ENCODE measurements at places on chromosomes 3 and 15.

DNA sequence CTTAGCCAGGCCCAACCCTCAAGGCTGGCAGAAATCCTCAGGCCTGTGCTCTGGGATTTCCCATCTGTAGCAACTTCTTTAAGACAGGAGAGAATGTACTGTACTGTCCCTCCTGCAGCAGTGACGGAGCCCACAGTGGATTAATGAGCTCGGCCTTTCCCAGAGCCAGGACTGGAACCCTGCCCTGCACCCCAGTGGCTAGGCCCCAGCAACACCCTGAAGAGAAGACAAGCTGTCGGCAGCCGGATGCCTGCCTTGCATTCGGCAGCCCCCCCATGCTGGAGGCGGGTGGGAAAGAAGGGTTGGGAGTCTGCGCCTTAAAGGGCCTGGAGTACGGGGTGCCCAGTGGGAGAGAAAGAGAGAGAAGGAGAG is 32.0 kb downstream of the KLHL25 start:
- DNase-seq, result no peak

- DNase-seq, result no peak
These were observed 51.2 kb downstream of the NEK11 start for GRCh38 chr3:131077904-131078303.

DNA sequence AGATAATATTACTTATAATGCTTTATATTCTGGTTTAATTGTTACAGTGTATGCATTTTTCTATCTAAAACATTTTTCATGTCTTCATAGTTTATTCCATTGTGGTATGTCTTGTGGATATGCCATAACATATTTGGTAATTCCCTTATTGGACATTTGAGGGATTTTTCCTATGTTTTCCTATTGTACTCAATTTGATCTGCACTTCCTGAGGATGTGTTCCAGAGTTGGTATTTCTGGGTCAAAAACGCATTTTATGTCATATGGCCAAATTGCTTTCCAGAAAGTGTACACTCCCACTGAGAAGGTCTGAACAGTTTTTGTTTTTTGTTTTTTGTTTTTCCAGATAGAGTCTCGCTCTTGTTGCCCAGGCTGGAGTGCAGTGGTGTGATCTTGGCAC is 6.8 kb downstream of the ARL8B start:
- DNase-seq, result no peak

GRCh38 chr15:62867844-62868243 is 174.7 kb upstream of the TPM1 start:
- no peak for DNase-seq

DNA sequence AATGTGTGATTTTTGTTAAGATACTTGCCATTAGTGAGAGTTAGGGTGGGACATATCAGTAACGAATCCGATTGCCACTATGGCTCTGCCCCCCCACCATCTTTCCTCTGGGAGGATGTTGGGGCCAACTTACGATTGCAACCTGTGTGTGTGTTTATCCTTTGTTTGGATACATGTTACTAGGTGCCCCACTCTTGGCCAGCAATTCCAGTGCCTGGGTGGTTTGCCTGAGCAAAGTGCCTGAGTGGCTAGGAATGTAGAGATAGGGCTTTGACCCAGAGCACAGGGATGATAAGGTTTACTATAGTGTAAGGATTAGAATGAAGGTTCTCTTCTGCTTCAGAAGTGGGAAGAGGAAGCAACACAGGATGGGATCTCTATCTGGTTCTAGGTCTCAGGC is 231.8 kb downstream of the TP63 start:
- DNase-seq, result no peak

DNA sequence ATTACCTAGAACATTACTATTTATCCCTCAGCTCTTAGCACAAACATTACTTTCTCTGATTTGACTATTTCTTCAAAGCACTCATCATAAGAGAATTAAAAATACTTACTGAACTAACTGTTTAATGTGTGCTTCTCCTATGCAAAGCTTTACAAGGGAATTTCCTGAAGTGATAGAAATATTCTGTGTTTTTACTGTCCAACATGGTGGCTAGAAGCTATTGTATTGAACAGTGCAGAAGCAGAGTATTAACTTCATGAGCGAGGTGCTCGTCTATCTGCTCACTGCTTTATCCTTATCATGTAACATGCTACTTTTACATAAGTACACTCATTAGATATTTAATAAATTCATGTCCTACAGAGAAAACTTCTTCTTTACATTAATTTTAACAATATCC is 239.1 kb downstream of the ISL2 start:
- no peak for DNase-seq

GRCh38 chr3:10286596-10287295 is 6.0 kb downstream of the GHRL start:
- peak; percentile 53 for DNase-seq

- no peak for DNase-seq
These were observed 141.7 kb upstream of the IQSEC1 start for GRCh38 chr3:13214847-13215472.

- no peak for DNase-seq
These were observed 42.1 kb upstream of the TSPAN3 start for GRCh38 chr15:77112838-77113504.

GRCh38 chr3:58206406-58207011 is 4.3 kb downstream of the DNASE1L3 start:
- DNase-seq, result no peak

DNA sequence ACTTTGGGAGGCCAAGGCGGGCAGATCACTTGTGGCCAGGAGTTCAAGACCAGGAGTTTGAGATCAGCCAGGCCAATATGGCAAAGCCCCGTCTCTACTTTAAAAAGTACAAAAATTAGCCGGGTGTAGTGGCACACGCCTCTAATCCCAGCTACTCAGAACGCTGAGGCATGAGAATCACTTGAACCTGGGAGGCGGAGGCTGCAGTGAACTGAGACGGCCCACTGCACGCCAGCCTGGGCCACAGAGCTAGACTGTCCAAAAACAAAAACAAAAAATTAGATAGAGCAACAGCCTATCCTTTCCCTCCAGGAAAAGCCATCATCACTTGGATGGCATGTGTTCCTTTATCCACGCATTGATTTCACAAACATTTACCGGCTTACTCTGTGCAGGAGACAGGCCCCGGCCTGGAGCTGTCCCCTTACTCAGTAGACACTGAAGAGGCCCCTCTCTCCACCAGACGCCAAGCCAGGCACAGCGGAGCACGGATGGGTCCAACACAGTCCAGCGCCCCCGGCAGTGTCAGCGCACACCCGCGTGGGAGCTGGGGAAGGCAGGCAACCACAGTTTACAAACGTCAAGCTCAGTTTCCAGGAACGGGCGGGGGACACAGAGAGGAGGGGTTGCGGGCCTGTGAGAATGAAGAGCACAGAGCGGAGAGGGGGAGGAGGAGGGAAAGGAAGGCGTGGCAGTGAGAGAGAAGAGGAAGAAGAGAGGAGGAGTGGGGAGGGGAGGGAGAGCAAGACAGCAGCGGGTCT is 3.1 kb downstream of the GP5 start:
- peak; percentile 29 for DNase-seq

- DNase-seq, result peak; percentile 68
These were observed 786.4 kb downstream of the MCTP2 start for GRCh38 chr15:95017666-95018328.

- no peak for DNase-seq
These were observed 175.0 kb downstream of the FAM43A start for GRCh38 chr3:194860725-194861124.

GRCh38 chr3:178966299-178967176 is 105.1 kb downstream of the ZMAT3 start:
- DNase-seq, result no peak

DNA sequence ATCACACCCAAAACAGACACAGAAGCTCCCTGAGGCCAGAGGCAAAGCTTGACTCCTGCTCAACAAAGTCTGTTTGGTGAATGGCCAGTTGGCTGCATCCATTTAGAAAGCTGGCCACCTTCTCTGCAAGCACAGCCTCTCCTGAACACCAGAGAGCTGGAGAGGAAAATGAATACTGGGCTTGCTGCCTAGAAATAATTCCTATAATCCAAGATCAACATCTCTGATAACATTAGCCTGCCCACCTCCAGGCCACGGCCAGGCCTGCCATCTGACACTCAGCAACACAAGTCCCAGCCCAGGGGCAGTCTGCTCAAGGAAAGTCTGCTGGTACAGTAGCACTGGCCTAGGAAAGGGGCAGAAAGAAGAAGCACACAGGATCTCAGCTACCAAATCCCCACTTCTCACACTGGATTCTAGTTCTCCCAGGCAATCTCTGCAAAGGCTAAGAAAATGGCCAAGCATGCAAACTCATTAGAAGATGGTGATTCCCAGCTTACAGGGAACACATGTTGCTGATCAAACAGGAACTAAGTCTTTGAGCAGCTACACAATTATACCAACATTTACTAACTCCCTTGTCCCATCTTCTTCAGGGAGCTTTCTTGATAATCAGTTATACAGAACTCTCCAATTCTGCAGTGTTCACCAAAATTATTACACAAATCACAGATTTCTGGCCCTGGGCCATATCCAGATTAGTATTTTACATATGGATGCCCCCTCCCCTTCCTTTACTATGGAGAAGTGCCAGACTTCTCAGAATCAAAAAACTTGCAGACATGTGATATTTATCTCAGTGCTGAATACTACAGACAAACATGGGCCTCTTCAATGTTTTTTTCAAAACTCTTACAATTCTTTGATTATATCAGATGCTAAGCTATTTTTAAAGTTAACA is 9.9 kb downstream of the TBC1D2B start:
- no peak for DNase-seq

- DNase-seq, result no peak
These were observed 155.7 kb downstream of the RAB11A start for GRCh38 chr15:66025015-66025452.

DNA sequence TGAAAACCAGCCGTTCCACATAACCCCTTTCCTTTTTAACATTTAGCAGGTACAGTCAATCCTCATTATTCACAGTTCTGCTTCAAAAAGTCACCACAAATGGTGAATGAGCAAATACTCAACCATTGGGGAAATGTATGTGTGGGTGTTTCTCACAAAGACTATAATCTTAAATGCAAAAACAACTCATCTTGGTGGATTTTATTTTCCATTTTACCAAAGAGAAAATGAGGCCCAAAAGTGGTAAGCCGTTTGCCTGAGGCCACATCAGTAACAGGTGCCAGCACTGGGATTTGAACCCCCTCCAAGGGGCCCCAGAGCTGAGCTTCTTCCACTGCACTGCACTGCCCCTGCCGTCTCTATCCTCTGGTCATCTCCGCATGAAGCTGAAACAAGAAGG is 208.8 kb downstream of the OSBPL10 start:
- no peak for DNase-seq

- DNase-seq, result no peak
These were observed 4.5 kb upstream of the RPSA start for GRCh38 chr3:39401983-39402382.

GRCh38 chr3:41436983-41437382 is 237.7 kb downstream of the CTNNB1 start:
- DNase-seq, result no peak

DNA sequence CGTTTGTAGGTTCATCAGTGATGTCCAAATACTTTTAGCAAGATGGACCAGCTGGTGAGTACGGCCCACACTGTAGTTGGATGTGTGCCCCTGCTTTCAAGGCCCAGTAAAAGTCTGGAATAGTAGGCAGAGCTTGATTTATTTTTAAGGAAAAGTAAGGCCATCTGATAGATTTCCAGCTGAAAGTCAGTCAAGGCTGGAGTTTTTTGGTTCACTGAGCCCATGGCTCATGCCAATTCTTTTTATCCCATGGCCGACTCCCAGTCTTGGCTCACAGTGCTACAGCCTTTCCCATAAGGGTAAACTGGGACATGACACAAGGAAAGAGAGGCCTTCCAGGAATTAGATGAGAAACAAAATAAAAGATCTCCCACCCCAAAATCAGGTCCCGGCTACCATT is 13.5 kb downstream of the CCDC80 start:
- DNase-seq, result peak; percentile 60

- no peak for DNase-seq
These were observed 595.1 kb downstream of the TUSC7 start for GRCh38 chr3:117304681-117305080.

DNA sequence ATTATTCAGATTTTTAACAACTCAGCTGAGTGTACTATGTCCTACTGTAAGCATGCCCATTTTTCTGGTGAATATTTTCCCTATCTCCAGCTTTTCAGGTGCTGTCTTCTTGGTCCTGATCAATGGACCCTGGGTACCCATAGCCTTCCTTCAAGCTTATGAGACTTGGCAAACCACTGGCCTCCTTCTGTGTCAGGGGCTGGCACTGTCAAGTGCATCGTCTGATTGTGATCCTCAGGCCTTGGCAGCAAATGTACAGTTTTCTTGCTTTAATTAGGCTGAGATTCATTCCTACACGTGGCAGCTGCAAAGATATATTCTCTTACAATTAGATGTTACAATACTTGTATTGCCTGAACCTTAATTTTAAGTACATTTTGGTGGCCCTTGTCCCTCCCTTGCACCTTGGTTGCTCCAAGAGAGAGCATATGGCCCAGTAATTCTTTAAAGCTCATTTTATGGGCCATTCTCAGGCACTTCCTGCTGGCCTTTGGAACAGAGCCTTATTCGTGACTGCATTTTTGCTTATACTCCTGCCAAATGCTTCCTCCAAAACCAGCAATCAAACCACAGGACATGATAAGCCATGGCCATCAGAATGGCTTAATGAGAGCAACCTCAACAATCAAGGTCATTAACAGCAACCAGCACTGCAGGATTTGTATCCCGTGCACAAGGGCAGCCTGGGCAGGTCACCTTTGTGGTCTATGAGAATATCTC is 179.9 kb downstream of the CNTN6 start:
- DNase-seq, result no peak

DNA sequence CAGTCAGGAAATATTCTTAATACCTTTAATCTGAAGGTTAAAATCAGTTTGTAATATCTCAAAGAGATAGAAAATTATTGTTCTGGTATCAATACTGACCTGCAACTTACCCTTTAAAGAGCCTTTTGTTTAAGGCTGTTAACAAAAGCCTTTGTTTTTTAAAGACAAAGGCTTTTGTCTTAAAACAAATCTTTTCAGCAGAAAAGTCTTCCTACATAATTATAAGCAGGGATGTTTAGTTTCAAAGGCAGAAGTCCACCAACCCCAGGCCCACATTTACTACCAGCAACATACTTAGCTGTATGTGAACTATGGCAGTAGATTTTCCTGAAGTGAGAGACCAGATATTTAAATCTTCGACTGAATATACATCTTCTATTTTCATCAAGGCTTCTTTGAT is 36.2 kb downstream of the SLC30A4 start:
- DNase-seq, result no peak

DNA sequence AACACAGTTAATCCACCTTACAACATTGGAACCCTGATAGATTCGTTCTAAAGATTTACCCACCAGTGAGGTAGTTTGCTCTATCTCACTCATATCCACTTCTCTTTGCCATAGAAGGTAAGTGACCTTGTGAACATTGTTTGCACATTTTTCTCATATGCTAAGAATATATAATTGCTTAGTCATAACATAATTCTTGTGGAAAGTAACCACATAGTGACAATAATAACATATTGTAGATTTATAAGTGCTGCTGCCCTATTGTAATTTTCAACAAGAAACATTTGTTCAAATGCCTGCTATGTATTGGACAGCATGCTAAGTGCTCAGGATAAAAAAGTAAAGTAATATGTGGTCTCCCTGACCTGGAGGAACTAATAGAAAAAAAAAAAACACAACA is 554.2 kb upstream of the KCNMB2 start:
- no peak for DNase-seq

Measured in uterus (tissue), 4 donors.